ENCODE measurements at places on chromosomes 4 and X. TPM values are rescaled to one million over a fixed set of nuclear protein-coding genes. Genes with fewer than 3 reads are reported as not detected.

PUDP gene
- 7.3 TPM for total RNA-seq

PRSS12 gene
- not detected for total RNA-seq

GLOD5 gene
- total RNA-seq, result not detected

CDKL2 gene
- total RNA-seq, result not detected

POF1B gene
- total RNA-seq, result not detected

MSANTD1 gene
- total RNA-seq, result 0.29 TPM

KIF4A gene
- total RNA-seq, result 1.4 TPM

DNAAF6 gene
- total RNA-seq, result not detected

SLC39A8 gene
- 3.6 TPM for total RNA-seq

GPR50 gene
- not detected for total RNA-seq

PQBP1 gene
- 56.3 TPM for total RNA-seq

XAGE2 gene
- total RNA-seq, result not detected

EVC gene
- 96.1 TPM for total RNA-seq

ABCB7 gene
- total RNA-seq, result 22.5 TPM

TBX22 gene
- 0.31 TPM for total RNA-seq

IL21 gene
- total RNA-seq, result not detected

ASB12 gene
- total RNA-seq, result not detected

TKTL2 gene
- total RNA-seq, result not detected

BST1 gene
- 9.5 TPM for total RNA-seq

C1QTNF7 gene
- total RNA-seq, result 1.9 TPM

AMTN gene
- not detected for total RNA-seq

NXF2B gene
- total RNA-seq, result not detected

IL13RA1 gene
- total RNA-seq, result 46.7 TPM

FANCB gene
- total RNA-seq, result 0.49 TPM

FGFBP2 gene
- total RNA-seq, result 1.3 TPM

DMD gene
- 27.4 TPM for total RNA-seq

TRIML2 gene
- total RNA-seq, result not detected

USP17L19 gene
- total RNA-seq, result not detected

PCDH7 gene
- 30.1 TPM for total RNA-seq

UGT2A1 gene
- not detected for total RNA-seq

EDNRA gene
- total RNA-seq, result 5.1 TPM

GLRB gene
- total RNA-seq, result 1.7 TPM

HSPA4L gene
- 2.9 TPM for total RNA-seq

SASH3 gene
- total RNA-seq, result not detected

SPANXA1 gene
- not detected for total RNA-seq

GPC3 gene
- 2.8 TPM for total RNA-seq

CT45A2 gene
- total RNA-seq, result not detected

VCX gene
- total RNA-seq, result not detected

PWWP3B gene
- total RNA-seq, result 0.73 TPM

EGFL6 gene
- not detected for total RNA-seq

PLA2G12A gene
- 46.2 TPM for total RNA-seq

ACSL1 gene
- 57.8 TPM for total RNA-seq

CYBB gene
- total RNA-seq, result not detected

FGF5 gene
- 0.10 TPM for total RNA-seq

VSIG4 gene
- not detected for total RNA-seq

HHIP gene
- total RNA-seq, result 0.81 TPM

RS1 gene
- not detected for total RNA-seq

CFI gene
- total RNA-seq, result 21.2 TPM

TRMT44 gene
- total RNA-seq, result 11.2 TPM

WDR1 gene
- 122 TPM for total RNA-seq

ZNF630 gene
- 1.4 TPM for total RNA-seq

RAB41 gene
- not detected for total RNA-seq

RASSF6 gene
- total RNA-seq, result not detected
